ENCODE measurements at places on chromosomes 6 and 20.

- DNase-seq = no peak
Observed at GRCh38 chr6:126535138-126535537, 195.2 kb downstream of the CENPW start.

DNA sequence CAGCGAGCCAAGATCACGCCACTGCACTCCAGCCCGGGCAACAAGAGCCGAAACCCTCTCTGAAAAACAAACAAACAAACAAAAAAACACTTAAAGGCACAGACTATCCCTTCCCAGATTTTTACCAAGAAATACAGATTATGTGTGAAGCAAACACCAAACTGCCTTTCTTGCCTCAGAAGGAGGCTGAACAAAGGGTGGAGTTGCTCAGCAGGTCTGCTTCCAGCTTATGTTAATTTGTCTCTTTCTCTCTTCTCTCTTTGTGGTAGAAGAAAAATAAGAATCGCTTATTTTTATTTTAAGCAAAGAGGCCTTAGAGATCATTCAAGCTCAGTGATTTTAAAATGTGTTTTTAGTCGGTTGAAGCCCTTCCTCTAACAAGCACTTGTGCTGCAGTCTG is 14.2 kb downstream of the TUBB2A start:
- no peak for DNase-seq

GRCh38 chr20:31691646-31692275 is 30.9 kb downstream of the BCL2L1 start:
- no peak for DNase-seq

DNA sequence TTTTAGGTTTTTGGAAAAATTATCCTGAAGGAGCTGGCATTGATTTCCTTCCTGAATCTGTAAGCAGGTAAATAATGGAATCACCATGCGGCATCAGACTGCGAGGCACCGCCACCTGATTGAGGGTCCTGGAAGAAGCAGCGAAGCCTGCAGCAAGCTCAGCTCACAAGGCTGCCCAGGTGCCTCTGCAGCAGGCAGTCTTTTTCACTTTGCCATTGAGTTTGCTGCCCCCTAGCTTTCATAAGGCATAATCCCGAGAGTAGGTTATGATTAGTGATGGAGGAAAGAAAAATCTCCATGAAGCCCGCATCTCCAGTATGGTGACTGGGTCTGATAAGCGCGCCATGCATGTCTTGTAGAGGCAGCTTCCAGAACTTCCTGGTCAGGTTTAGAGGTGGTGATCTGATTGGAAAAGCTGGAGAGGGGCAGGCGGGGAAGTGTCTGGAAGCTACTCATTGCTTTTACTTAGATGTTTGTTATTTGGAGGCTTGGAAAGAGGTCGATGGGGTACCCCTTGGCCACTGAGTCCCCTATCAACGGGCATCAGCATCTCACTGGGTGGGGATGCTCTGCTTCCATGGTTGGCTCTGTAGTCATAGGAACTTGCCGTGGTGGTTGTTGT is 26.7 kb downstream of the IYD start:
- DNase-seq = no peak

- no peak for DNase-seq
Observed at GRCh38 chr20:62994869-62995281, 11.9 kb downstream of the BHLHE23 start.

DNA sequence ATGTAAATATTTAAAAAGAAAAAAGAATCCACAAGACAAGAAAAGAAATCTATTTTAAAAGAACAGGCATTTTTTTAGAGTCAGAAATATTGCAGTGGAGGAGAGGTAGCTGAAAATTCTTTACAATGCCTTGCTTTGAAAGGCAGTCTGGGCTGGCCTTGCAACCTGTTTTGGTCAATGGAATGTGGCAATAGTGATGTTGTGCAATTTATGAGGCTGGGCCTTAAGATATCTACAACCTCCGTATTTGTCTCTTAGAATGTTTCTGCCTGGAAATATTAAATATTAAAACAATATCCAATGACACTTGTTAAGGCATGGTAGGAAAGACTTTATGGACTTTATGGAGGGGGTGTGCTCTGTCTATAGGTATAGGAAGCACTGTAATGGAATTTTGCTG is 14.8 kb upstream of the SCGN start:
- DNase-seq = no peak
